Activated naive CD8-positive, alpha-beta T cell treated with anti-CD3 and anti-CD28 coated beads, Interleukin-2, amount 10 ng/mL, durations not matched to agents 7 days and 5 days (primary cell): ENCODE measurements at places on chromosomes 13 and 19.
A peak's percentile ranks its signal among the peaks of the same experiment; 100 is the strongest.

- DNase-seq = no peak
- H3K4me1 ChIP-seq = peaks cover 8% of the 10 kb centered on the region
- peaks cover 17% of the 10 kb centered on the region for H3K36me3 ChIP-seq
These were observed 19.2 kb downstream of the NAXD start for GRCh38 chr13:110634558-110634957.

DNA sequence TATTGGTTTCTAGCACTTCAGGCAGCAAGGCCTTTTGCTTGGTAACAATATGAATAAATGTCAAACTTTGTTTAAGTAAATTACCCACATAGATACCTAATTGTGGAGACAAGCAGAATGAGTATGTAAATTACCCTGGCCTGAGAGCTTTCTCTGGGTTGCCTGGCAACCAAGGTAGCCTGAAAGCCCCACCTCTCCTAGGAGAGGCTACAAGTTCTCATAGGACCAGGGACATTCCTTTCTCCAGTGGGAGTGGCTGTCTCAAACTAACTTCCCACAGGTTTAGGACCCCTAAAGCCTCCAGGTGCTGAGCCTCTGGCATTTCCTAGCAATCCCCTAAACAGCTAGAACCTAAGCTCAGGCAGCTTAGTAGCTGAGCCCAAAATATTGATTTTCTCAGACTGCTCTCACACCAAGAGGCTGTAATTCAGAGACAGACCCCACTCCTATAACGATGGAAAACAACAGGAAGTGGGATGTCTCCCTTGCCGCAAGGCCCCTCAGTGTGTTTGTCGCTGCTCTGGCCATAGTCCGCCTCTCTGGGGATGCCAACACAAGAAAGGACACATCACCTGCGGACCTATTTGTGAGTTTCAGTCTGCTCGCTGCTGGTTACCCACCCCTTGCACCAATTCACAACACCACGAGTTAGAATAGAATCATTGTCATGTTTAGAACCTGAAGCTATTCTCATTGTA, 207.3 kb downstream of the DLEU7 start:
- DNase-seq = no peak
- no peaks in the 10 kb centered on the region for H3K36me3 ChIP-seq
- H3K4me3 ChIP-seq = no peak overlapping the region
- H3K27me3 ChIP-seq = peaks cover 5% of the 10 kb centered on the region

- H3K27ac ChIP-seq = no peak overlapping the region
- no peaks in the 10 kb centered on the region for H3K4me1 ChIP-seq
- no peak for DNase-seq
- no peaks in the 10 kb centered on the region for H3K36me3 ChIP-seq
These were observed 39.1 kb downstream of the TEX26 start for GRCh38 chr13:30971575-30971974.

DNA sequence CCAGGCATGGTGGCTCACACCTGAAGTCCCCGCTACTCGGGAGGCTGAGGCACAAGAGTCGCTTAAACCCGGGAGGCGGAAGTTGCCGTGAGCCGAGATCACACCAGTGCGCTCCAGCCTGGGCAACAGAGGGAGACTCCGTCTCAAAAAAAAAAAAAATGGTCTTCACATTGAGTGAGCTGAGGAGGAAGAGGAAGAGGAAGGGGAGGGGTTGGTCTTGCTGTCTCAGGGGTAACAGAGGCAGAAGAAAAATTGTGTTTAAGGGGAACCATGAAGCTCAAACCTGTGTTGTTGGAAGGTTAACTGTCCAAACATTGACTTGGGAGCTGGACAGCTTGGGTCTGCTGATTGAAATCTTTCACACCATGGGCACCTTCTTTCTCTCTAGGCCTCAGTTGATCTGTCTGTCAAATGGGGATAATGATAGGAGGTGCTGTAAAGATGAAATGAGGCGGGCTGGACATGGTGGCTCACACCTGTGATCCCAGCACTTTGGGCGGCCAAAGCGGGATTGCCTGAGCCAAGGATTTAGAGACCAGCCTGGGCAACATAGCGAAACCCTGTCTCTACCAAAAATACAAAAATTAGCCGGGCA, 9.8 kb upstream of the SLC44A2 start:
- H3K27ac ChIP-seq = peak overlapping the region; percentile 27
- H3K4me3 ChIP-seq = peak overlapping the region; percentile 50
- DNase-seq = no peak

DNA sequence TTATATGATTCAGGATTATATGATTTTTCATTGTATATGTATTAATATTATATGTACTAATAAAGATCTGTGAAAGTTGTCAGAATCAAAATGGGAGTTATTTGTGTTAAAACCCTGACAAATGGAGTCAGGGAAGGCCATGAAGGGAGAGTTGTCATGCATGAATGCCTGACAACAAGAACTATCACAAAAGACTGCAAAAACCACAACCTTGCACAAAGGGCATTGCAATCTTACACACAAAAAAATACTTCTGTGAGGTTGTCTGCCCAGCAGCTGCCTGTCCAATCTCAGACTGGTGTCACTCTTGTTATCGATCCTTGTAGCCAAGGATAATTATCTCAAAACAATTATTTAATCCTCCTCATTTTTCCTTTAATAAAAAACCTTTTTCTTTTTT, 21.2 kb upstream of the RBM26 start:
- H3K27me3 ChIP-seq = peaks cover 2% of the 10 kb centered on the region
- no peaks in the 10 kb centered on the region for H3K36me3 ChIP-seq
- DNase-seq = no peak
- no peak overlapping the region for H3K4me3 ChIP-seq
- H3K4me1 ChIP-seq = peaks cover 4% of the 10 kb centered on the region
- no peak overlapping the region for H3K27ac ChIP-seq

DNA sequence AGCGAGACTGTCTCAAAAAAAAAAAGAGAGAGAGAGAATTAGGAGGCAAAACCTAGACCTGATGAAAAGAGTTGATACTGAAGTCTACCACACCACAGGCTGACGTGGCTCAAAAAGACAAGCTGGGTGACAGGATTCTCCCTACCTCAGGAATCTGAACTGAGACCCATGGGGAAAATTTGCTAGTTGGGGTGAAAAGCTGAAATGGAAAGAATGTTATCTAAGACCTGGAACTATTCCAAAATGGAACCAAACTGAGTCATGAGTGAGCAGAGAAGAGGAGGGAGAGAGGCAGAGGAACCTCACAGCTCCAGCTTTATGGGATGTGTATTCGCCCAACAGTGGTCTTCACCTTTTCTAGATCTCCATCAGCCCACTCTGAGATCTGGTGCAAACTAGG, 11.7 kb downstream of the SMG9 start:
- H3K4me3 ChIP-seq = no peak overlapping the region
- no peak overlapping the region for H3K27ac ChIP-seq
- DNase-seq = no peak
- peaks cover 41% of the 10 kb centered on the region for H3K36me3 ChIP-seq
- H3K4me1 ChIP-seq = peaks cover 6% of the 10 kb centered on the region
- no peaks in the 10 kb centered on the region for H3K27me3 ChIP-seq

DNA sequence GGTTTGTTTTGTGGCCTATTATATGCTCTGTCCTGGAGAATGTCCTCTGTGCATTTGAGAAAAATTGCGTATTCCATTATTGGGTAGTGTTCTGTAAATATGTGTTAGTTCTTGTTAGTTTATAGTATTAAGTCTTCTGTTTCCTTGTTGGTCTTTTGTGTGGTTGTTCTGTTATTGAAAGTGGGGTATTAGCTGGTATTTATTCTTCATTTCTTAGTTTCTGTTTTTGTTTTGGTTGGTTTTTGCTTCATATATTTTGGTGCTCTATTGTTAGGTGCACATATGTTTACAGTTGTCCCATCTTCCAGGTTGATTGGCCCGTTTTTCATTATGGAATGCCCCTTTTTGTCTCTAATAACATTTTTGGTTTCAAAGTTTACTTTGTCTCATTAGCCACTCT, 77.3 kb downstream of the DNAJC15 start:
- H3K36me3 ChIP-seq = peaks cover 21% of the 10 kb centered on the region
- H3K27ac ChIP-seq = no peak overlapping the region
- DNase-seq = no peak
- no peaks in the 10 kb centered on the region for H3K27me3 ChIP-seq

- H3K4me3 ChIP-seq = no peak overlapping the region
- H3K36me3 ChIP-seq = no peaks in the 10 kb centered on the region
- H3K4me1 ChIP-seq = no peaks in the 10 kb centered on the region
- no peak for DNase-seq
These were observed 21.6 kb downstream of the FAM124A start for GRCh38 chr13:51243832-51244231.

GRCh38 chr13:90773681-90774080, 573.8 kb upstream of the MIR17HG start:
- H3K4me1 ChIP-seq = no peaks in the 10 kb centered on the region
- H3K27ac ChIP-seq = no peak overlapping the region
- no peak overlapping the region for H3K4me3 ChIP-seq
- DNase-seq = no peak

DNA sequence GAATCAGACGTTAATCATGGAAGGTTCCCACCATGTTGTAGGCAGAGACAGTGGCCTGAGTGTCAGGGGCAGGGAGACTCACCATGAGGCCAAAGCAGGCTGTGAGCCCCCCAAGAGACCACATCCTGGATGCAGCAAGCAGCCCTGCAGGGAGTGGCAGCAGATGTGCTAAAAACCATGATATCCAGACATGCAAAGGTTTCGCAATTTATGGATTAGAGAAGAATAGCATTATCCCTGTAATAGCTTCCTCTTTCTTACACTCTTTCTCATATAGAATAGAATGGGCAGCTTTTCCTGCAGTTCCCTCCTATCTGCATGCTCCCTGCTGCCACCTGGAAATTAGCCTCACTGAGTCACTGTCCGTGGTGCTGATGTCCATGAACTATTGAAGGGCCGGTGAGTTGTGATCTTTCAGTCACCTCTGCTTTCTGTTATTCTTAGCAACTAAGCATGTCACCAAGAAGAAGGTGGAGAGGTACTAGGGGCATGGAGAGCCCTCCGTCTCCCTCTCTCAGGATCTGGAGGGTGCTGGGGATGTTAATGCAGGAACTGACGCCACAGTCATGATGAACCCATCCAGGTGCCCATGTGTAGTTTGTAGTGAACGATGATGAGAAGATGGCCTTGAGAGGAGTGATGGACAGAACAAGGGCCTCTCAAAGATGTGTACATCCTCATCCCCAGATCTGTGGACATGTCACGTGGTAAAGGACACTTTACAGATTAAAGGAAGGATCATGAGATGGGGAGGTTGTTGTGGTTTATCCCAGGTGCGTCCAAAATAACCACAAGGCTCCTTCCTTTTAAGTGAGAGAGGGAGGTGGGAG, 9.9 kb downstream of the CEACAM4 start:
- H3K36me3 ChIP-seq = no peaks in the 10 kb centered on the region
- DNase-seq = no peak
- no peak overlapping the region for H3K27ac ChIP-seq
- no peak overlapping the region for H3K4me3 ChIP-seq
- no peaks in the 10 kb centered on the region for H3K27me3 ChIP-seq

GRCh38 chr13:71513411-71514033, 353.5 kb downstream of the DACH1 start:
- no peaks in the 10 kb centered on the region for H3K36me3 ChIP-seq
- no peak for DNase-seq
- peaks cover 2% of the 10 kb centered on the region for H3K27me3 ChIP-seq
- no peaks in the 10 kb centered on the region for H3K4me1 ChIP-seq
- H3K27ac ChIP-seq = no peak overlapping the region

- no peak overlapping the region for H3K27ac ChIP-seq
- no peaks in the 10 kb centered on the region for H3K4me1 ChIP-seq
- no peak for DNase-seq
- peaks cover 8% of the 10 kb centered on the region for H3K27me3 ChIP-seq
- H3K36me3 ChIP-seq = no peaks in the 10 kb centered on the region
- no peak overlapping the region for H3K4me3 ChIP-seq
These were observed 4.2 kb downstream of the SSC5D start for GRCh38 chr19:55492362-55492944.

DNA sequence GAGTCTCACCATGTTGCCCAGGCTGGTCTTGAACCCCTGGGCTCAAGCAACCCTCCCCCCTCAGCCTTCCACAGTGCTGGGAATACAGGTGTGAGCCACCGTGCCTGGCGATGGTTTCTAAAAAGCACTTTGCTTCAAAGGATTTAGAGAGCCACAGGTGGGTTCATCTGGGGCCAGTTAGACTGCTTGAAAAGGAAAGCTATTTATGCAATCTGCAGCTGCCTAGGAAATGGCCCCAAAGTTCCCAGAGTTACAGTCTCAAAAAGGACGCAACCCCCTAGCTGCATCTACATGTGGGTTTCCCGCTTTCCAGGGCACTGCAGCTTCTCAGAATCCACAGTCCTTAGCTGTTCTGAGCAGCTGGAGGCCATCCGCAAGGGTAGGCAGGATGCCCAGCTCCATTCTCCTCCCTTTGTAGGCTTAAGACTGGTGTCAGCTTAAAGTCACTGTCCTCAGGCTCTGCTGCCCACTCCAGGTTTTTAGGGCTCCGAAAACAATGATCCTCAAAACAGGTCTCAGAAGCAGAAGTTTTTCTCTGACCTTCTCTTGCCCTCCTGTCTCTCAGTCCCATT, 41.4 kb downstream of the ZNF823 start:
- H3K4me3 ChIP-seq = no peak overlapping the region
- no peak overlapping the region for H3K27ac ChIP-seq
- H3K36me3 ChIP-seq = no peaks in the 10 kb centered on the region
- H3K27me3 ChIP-seq = peaks cover 13% of the 10 kb centered on the region

- H3K4me1 ChIP-seq = peaks cover 34% of the 10 kb centered on the region
- peak overlapping the region; percentile 71 for H3K27ac ChIP-seq
- no peaks in the 10 kb centered on the region for H3K27me3 ChIP-seq
- H3K4me3 ChIP-seq = peak overlapping the region; percentile 64
These were observed 8.4 kb upstream of the GRAMD1A start for GRCh38 chr19:34991542-34992333.

DNA sequence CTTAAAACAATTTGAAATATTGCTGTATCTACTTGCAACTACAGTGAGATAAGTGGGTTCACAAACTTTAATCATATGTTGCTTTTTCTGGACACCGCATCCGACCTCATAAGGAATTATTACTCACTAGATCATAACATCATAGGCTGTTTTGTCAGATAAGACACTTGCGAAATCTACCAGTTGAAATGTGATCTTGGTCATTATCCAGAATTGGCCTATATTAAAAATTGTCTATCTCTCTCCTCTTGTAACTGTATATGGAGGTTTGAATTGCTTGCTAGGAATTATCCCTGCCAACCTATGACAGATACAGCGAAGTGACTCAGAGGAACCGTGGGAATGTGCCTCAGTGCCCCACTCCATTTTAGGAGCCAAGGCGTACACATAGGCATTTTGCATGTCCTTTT, 117.0 kb upstream of the POSTN start:
- no peaks in the 10 kb centered on the region for H3K36me3 ChIP-seq
- H3K27ac ChIP-seq = no peak overlapping the region
- no peak for DNase-seq
- H3K4me1 ChIP-seq = no peaks in the 10 kb centered on the region
- H3K4me3 ChIP-seq = no peak overlapping the region

GRCh38 chr19:11088506-11089253, 583 bp upstream of the LDLR start:
- peaks cover 19% of the 10 kb centered on the region for H3K36me3 ChIP-seq
- peak overlapping the region; percentile 99 for H3K27ac ChIP-seq
- no peak for DNase-seq
- peak overlapping the region; percentile 94 for H3K4me3 ChIP-seq

GRCh38 chr19:14022469-14022868, 5.5 kb upstream of the RLN3 start:
- DNase-seq = no peak
- H3K4me3 ChIP-seq = no peak overlapping the region
- no peaks in the 10 kb centered on the region for H3K36me3 ChIP-seq
- H3K27ac ChIP-seq = no peak overlapping the region
- peaks cover 3% of the 10 kb centered on the region for H3K27me3 ChIP-seq

GRCh38 chr13:51318015-51318414, 21.5 kb upstream of the SERPINE3 start:
- DNase-seq = no peak
- no peak overlapping the region for H3K4me3 ChIP-seq
- H3K27ac ChIP-seq = no peak overlapping the region
- H3K27me3 ChIP-seq = peaks cover 4% of the 10 kb centered on the region
